Renal cortex interstitium (tissue), 15 donors: ENCODE measurements at places on chromosomes 13 and 19. TPM values are rescaled to one million over a fixed set of nuclear protein-coding genes. Genes with fewer than 3 reads are reported as not detected.

- DNase-seq: no peak
These were observed 999.2 kb downstream of the PCDH17 start for GRCh38 chr13:58630794-58631193.

DNA sequence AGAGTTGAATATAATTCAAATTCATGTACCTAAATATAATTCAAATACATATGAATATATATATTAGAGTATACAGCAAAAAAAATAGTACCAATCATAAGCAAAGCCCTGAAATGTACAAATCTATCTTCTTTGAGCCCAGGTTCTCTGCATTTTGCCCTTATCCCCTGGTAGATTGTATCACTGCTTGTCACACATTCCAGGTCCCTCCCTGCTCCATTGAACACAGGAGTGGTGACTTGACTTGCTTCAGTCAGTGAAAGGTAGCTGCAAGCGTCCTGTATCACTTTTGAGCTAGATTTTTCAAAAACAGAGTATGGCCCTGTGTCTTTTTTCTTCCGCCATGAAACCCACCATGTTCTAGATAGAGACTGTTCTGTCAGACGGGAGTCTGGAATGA is 369.4 kb downstream of the LIG4 start:
- DNase-seq: no peak

GRCh38 chr19:42303101-42303464 is 659 bp upstream of the PAFAH1B3 start:
- DNase-seq: no peak

DNA sequence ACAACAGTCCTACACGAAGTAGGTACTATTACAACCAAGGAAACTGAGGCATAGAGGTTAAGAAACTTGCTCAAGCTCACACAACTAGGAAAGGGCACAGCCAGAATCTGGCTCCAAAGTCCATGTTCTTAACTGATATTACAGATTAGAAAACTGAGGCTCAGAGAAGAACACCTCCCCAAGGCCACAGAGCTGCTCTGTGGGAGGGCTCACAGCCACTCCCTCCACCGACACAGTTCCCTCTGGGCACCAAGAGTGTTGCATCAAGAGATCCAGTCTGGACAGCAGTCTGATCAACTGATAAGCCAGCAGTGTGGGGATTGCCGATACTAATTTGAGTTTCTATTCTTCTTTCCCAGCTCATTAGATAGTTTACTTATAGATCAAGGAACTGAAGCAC is 29.5 kb downstream of the SLC15A1 start:
- no peak for DNase-seq

GRCh38 chr13:32978278-32978677 is 37.9 kb upstream of the KL start:
- DNase-seq: no peak

DNA sequence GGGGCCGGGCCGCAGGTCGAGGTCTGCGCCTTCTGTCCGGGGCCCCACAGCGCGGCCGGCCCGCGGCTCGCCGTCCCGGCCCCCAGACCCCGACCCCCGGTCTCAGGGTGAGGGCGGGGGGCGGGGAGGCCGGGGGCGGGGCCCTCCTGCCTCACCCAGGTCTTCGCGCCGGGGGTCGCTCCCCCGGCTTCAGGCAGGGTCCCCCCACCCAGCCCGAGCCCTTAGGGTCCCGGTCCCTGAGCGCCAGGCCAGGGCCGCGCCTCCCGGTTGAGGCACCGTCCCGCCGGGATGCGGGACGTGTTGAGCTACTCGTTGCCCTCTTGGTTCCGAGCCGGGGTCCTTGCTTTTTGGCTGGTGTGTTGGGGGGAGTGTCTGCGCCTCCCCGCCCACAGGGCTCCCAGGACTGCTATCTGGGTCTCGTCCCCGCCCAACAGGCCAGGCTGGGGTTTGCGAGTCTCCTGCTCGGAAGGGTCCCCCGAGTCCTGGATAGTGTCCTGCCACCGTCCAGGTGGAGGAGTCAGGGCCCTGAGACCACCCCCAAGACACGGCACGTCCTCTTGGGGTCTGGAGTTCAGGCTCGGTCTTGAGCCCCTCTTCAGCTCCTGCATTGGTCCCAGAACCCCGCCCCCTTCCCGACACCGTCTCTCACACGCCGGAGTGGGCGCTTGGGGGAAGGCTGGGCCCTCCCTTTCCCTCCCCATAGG is 452 bp downstream of the PIAS4 start:
- no peak for DNase-seq

GRCh38 chr19:38684078-38684861 is 36.8 kb downstream of the ACTN4 start:
- no peak for DNase-seq

DNA sequence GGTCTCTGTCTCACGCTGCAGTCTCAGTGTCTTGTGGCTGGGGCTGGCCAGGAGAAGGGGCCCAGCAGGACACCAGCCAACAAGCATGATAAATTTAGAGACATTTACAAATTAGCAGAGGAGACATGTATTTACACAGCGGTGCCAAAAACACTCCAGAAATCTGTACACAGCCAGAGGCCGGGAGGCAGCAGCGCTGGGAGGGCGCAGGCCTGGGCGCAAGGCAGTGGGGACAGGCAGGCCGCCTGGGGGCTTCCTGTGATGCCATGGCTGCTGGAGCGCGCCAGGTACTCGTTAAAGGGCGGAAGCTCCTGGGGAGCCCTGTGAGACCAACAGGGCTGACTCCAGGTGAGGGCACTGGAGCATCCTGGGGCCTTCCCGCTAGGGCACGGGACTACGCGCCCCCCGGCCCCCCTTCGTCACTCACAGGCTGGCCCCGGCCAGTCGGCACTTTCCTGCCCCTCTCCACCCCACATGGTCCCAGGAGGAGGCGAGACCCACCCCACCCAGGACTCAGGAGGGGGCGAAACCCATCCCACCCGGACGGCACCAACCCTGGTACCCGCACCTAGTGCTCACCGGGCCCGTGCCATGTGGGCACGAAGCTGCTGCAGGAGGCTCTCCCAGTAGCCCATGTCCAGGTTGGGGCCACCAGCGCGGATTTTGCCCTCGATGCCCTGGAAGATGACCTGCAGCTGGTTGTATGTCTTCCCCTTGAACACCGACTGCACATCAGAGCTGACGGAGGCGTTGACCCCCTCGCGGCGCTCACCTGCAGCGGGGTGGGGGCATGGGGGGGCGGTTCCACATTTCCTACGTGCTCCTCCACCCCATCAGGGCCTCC is 7.4 kb upstream of the TBXA2R start:
- DNase-seq: no peak

GRCh38 chr19:10070730-10071446 is 15.2 kb upstream of the SHFL start:
- no peak for DNase-seq

DNA sequence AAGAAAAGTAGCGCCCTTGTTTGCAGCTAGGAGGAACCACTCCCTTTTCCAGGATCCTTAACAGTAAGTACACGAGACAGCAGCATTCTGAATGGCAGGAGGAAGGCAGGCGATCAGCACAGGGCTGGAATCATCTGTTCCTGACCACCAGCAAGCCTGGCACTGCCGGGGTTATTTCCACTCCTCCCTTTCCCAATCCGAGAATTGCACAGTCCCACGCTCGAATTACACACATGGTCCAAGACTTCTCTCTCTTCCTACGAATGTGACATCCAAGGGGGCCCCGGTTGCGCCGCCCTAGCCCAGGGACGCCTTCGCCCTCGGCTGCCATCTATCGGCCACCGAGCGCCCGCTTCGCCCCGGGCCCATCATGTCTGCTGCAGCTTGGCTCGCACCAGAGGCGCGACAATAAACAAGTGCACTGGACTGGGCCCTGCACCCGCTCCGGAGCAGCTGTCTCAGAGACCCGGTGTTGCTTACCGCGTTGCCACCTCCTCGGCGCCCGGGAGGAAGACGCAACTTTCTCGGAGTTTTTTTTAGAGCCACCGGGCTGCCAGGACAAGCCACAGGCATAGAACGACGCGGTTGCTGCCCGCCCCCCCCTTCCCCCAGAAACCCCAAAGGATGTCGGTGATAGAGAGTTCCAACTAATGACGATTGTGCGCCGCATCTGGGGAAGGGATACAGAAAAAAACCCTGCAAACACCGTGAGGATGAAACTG is at the start of gene SLITRK5:
Gene SLITRK5 (plus strand): TSS at position 341 of the 722 bp plus-strand sequence. CDS start 4,018 bp downstream, outside the sequence.
- DNase-seq: peak; percentile 57

DNA sequence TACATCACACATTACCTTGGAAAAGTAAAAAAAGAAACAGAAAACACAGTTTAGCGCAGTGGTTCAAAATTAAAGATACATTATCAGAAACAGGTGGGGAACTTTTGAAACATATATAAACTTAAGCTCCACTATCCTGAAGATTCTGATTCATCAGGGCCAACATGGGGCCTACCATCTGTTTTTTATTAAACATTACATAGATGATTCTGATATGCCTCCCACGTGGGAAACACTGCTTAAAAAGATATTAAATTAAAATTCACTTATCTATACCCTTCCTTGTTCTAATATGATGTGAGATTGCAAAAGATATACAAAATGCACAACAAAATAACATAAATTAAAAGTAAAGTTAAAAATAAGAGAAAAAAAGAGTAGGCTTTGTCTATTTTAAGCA is 125.0 kb downstream of the VWA8 start:
- no peak for DNase-seq

- DNase-seq: no peak
These were observed 32.8 kb downstream of the TMEM161A start for GRCh38 chr19:19105365-19106055.

- DNase-seq: no peak
These were observed 18.0 kb upstream of the SERP2 start for GRCh38 chr13:44355621-44356020.

DNA sequence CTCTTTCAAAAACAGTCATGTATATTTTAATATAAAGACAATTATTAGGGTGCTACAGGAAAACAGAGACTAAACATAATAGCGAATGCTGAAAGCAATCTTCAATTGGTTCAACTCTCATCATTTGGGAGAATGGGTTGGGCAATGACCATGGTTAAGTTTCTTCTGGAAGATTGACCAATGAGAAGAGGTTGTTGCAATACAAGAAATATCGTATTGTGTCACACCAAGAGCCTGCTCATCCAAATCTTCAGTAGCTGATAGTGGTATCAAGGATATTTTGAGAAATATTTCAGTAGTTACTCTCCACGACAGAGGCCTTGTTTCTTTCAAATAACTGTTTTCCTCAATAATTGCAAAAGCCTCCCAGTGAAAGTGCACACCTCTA is 83.0 kb upstream of the FNDC3A start:
- no peak for DNase-seq

- DNase-seq: no peak
These were observed 48.0 kb upstream of the IPO5 start for GRCh38 chr13:97905517-97905916.

GRCh38 chr19:30345686-30346085 is 26.5 kb upstream of the ZNF536 start:
- no peak for DNase-seq

DNA sequence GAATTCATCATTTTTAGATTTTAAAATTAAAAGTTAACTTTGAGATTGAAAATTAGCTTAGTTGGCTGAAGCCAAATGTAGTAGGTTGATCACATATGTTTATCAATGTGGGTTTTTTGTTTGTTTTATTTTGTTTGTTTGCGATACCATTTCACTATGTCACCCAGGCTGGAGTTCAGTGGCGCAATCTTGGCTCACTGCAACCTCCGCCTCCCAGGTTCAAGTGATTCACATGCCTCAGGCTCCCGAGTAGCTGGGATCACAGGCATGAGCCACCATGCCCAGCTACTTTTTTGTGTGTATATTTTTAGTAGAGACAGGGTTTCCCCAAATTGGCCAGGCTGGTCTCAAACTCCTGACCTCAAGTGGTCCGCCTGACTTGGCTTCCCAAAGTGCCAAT is 665.7 kb upstream of the SLC10A2 start:
- no peak for DNase-seq

- DNase-seq: no peak
These were observed 7.3 kb downstream of the PPP6R1 start for GRCh38 chr19:55251341-55252081.

GRCh38 chr19:19409205-19409604 is 3.7 kb downstream of the GATAD2A start:
- DNase-seq: no peak

DNA sequence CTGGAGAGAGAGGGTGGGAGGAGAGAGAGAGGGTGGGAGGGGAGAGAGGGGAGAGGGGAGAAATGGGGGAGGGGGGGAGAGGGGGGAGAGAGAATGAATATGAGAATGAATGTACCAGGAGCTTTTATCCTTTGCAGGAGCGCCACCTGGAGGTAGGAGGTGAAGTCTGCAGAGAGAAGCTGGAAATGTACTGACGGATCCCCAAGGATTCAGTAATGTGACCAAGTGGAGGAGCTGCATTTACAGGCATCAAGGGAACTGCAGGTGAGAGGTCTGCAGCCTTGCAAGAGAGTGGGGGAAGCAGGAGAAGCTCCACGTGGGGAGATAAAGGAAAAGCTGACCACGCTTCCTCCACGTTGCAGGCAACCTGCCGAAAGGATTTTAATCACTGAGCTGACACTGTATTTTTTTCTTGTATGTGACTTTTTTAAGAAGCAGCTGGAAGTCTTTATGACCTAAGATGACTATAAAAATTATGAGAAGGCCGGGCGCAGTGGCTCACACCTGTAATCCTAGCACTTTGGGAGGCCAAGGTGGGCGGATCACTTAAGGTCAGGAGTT is 33.7 kb downstream of the VSTM1 start:
- DNase-seq: peak; percentile 46

DNA sequence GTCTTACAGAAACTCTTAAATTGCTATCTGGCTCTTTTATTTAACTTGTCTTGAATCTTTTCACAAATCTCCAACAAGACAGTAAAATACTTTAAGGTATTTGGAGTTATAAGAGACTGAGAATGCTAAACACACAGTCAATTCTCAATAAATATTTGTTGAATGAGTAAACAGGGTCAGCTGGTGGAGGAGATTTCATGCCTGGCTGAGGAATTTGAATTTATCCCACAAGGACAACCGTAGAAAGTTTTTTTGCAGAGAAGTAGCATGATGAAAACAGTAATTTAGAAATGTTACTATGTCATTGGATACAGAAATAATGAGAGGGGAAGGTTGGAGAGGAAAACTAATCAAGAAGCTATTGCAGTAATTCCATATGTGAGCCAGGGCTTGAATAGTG is 1223.7 kb downstream of the PCDH17 start:
- no peak for DNase-seq

GRCh38 chr13:110306340-110306959 is 507 bp downstream of the COL4A1 start:
- DNase-seq: no peak

- DNase-seq: peak; percentile 85
These were observed 30.7 kb upstream of the ZNF429 start for GRCh38 chr19:21474671-21475181.

Gene ZNF793
- 24.7 TPM for polyA plus RNA-seq

Gene ZNF699
- 6.7 TPM for polyA plus RNA-seq

Gene TMTC4
- 34.7 TPM for polyA plus RNA-seq

Gene SLC17A7
- 0.33 TPM for polyA plus RNA-seq

Gene CACNA1A
- 1.8 TPM for polyA plus RNA-seq

Gene FUT1
- 3.2 TPM for polyA plus RNA-seq

Gene KLK2
- not detected for polyA plus RNA-seq

Gene PNMA8C
- 0.83 TPM for polyA plus RNA-seq
